ENCODE measurements at places on chromosomes 12 and 14.
A peak's percentile ranks its signal among the peaks of the same experiment; 100 is the strongest.

GRCh38 chr14:65062096-65063075 lies 39.9 kb downstream of the MAX start:
- no peak for DNase-seq

DNA sequence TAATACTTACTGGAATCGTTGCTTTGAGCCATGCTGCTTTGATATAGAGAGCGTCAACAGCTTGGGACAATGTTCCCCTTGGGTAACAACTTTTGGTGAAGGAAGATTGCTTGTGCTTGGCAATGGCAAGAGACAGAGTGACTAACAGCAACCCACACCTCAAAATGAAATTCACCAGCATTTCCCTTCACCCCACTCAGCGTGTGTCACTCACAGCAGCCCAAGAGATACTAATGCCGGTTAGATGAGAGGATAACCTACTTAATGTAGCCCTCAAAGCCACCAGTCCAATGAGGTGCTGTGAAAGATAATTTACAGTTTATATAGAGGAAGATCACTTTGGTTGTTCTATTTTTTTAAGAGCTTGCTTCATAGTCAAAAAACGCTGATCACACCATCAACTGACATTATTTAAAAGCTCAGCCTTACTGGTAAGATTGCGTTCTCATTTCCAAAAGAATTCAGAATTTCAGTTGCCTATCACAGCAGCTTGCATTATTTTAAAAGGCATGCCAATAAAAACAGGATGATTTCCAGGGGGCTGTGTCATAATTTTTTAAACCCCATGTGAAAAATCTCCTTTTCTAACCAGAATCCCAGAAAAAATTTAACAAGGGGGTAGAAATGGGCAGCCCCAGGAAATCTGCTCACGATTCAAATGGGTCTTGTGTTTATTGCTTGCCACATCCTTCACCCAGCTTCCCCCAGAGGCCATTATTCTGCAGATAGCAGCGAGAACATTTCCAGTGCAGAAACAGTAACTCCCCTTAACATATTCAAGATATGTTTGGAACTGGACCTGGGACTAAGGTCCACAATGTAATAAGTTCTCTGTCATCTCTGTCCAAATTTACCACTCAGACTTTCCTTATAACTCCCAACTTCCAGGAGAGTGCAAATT lies at the start of gene IL26:
TSS of gene IL26 (minus strand) at position 235 of the 901 bp plus-strand sequence. CDS start at position 181, 54 bp downstream.
- peak; percentile 70 for DNase-seq

- DNase-seq = no peak
These were observed 791 bp downstream of the TMEM233 start for GRCh38 chr12:119594399-119594730.

DNA sequence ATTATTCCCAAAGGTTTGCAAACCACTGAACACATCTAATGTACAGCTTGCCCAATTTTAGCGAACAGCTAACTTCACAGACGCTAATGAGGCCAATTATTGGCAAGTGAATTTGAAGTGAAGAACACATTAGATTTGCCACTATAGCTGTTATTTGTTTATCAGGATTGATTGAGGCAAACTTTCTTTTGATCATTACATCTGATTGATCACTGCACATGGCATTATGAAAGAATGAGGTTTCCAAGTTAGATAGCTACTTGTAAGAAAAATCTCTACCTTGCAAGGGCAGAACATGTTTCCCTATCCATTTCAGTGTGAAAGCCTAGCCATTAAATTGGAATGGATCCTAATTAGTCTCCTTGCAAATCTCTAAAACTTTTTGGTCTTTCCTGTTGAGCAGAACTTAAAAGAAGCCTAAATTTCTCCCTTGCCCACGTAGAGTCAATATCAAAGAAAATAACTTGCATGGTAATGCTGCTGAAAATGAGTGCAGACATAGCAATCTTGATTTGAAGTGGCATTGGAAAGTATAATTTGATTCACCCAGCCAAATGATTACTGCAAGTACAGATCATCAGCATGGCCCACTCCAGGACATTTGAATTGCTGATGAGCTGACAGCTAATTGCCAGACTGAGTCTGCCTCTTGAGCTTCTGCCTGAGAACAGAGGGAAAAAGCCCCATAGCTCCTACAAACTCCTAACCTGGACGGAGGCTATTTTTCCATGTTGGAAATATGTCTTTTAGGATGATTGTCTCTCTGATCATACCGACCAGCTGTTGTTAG lies 98.6 kb downstream of the TPH2 start:
- DNase-seq = no peak

DNA sequence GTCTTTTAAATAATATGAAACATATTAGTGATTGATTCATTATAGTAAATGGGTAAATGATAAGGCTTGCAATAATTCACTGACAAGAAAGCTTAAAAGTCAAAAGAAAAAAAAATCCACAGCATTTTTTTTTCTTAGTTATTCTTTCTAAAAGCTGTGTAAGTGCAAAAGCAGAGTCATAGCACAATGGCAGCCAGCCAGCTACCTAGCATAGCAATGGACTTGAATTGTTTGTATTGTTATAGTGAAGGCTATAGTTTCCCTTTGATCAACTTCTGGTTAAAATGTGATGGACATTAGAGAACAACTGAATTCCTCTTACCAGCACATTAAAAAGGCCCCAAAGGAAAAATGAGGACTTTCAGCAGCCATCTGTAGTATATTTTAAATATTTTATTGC lies 232.1 kb downstream of the NAV3 start:
- DNase-seq = peak; percentile 54

- peak; percentile 4 for DNase-seq
These were observed 185.1 kb upstream of the VASH1 start for GRCh38 chr14:76576047-76576741.

DNA sequence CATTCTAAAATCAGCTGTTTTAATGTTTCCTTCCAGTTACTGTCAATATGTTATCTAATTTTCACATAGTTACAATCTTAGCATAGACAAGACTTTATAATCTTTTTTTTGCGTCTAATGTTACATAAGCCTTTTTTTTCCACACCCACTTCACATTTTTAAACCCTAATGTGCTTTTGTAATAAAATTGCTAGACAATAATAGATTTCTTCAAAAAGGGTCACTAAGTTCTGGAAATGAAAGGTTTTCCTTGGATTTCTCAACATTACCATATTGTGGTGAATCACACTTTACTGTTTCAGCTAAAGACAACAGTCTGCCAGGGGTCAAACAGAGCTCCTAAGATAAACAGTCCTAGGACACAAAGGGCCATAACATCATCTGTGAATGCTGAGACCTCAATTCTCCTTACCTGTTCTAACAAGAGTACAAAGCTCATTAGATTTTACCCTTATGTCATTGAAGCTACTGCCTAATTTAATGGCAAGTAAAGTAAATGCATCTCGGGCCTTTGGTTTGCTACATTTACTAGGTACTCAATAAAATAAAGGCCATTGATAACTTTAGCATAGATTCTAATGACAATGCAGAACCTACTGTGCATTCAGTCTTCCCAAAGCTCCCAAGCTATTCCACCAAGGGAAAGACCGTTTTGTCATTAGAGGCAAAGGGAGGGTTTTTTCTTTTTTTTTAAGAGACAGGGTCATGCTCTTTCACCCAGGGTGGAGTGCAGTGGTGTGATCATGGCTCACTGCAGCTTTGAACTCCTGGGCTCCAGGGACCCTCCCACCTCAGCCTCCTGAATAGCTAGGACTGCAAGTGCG lies 111.2 kb upstream of the SLC38A2 start:
- DNase-seq = no peak

DNA sequence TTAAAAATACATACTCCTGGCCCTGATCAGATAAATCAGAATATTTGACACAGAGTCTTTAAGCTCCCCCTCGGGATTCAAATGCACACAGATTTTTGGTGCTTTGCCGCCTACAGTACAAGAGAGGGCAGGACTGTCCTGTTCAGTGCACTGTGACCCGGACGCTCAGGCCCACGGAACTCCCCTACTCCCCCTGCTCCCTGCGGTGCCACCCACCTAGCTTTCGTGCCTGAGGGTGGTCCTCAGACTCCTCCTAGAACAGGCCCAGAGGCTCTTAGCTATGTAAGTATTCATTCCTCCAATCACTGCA lies 13.7 kb upstream of the SERPINA3 start:
- no peak for DNase-seq
